ENCODE measurements at places on chromosomes 3 and 15. TPM values are rescaled to one million over a fixed set of nuclear protein-coding genes. Genes with fewer than 3 reads are reported as not detected.

Gene ALDH1L1
- 67.5 TPM for total RNA-seq

Gene TLE3
- 139 TPM for total RNA-seq

Gene ZMYND10
- 335 TPM for total RNA-seq

Gene CRABP1
- total RNA-seq = 2.4 TPM

Gene HIGD2B
- 2.2 TPM for total RNA-seq

GRCh38 chr3:189860296-189860695 lies 229.1 kb downstream of the TP63 start:
- no peak for DNase-seq
- no peaks in the 10 kb centered on the region for H3K36me3 ChIP-seq
- H3K4me1 ChIP-seq = no peaks in the 10 kb centered on the region

DNA sequence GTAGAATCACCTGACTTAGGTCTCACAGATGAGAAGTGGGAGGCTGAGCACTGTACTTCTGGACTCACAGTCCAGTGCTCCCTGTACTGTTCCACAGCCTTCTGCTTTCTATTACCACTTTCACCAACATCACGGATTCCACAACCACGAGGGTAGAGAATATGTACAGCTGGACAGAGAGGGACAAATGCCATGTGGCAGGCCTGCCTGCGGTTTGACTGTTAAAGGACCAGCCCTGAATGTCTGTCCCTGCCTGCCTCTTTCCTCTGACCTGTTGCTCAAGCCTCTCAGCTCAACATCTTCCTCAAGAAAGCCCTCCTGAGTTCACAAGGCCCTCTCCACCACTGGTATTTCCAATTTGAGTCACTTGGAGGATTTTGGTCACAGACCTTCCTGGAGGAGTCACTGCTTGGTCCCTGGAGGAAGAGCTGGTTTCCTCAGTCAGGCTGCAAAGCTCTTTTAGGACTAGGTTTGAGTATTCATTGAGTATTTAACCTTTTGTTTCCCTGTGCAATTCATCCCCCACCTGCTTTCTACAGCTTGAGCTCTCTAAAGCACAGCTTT lies 49.1 kb downstream of the RAB11A start:
- H3K27me3 ChIP-seq = no peaks in the 10 kb centered on the region
- DNase-seq = no peak
- peaks cover 19% of the 10 kb centered on the region for H3K4me1 ChIP-seq
- H3K36me3 ChIP-seq = no peaks in the 10 kb centered on the region

DNA sequence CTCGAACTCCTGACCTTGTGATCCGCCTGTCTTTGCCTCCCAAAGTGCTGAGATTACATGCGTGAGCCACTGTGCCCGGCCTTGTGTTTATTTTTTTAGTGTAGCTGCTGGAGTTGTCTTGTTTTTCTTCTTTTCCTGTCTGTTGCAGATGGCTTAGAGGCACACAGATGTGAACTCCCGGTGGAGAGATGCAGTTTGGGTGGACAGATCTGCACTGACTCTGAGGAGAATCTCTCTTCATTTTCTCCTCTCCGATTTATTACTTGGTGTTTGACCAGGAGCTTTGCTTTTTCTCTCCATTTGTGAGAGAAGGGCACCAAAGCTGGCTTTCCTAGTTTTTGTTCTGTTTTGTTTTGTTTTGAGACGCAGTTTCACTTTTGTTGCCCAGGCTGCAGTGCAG lies 62.7 kb downstream of the USP13 start:
- no peak overlapping the region for H3K27ac ChIP-seq
- no peak overlapping the region for H3K4me3 ChIP-seq
- no peaks in the 10 kb centered on the region for H3K36me3 ChIP-seq
- no peaks in the 10 kb centered on the region for H3K4me1 ChIP-seq

- no peaks in the 10 kb centered on the region for H3K4me1 ChIP-seq
- H3K36me3 ChIP-seq = no peaks in the 10 kb centered on the region
- DNase-seq = no peak
- H3K4me3 ChIP-seq = no peak overlapping the region
- no peak overlapping the region for H3K27ac ChIP-seq
These were observed 24.3 kb downstream of the APBA2 start for GRCh38 chr15:28909958-28910500.

GRCh38 chr3:65439641-65440284 lies 599.0 kb downstream of the MAGI1 start:
- peak; percentile 62 for DNase-seq
- H3K36me3 ChIP-seq = no peaks in the 10 kb centered on the region
- no peaks in the 10 kb centered on the region for H3K4me1 ChIP-seq
- H3K27ac ChIP-seq = no peak overlapping the region
- no peak overlapping the region for H3K4me3 ChIP-seq
- H3K27me3 ChIP-seq = no peaks in the 10 kb centered on the region

GRCh38 chr15:91329914-91330313 lies 229.9 kb downstream of the SV2B start:
- H3K4me1 ChIP-seq = no peaks in the 10 kb centered on the region
- no peak overlapping the region for H3K4me3 ChIP-seq
- H3K36me3 ChIP-seq = no peaks in the 10 kb centered on the region
- H3K27me3 ChIP-seq = no peaks in the 10 kb centered on the region

DNA sequence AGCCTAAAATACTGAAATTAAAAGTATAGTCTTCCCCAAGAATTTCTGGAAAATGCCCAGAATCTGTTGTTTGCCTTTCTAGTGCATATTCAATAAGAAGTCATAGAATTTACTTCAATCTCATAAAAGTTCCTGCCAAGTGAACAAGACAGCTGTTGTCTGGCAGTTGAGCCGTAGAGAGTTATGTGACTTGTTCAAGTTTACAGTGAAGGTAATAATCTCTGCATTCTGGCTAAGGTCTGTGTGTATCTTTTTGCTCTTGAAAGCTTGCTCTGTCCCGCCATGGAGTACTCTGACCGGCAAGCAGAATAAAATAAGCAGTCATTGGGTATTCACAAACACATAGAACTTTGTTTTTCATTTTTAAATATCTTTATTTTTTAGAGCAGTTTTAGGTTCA lies 77.8 kb downstream of the GHSR start:
- DNase-seq = no peak
- no peaks in the 10 kb centered on the region for H3K36me3 ChIP-seq
- H3K27me3 ChIP-seq = no peaks in the 10 kb centered on the region

- H3K4me1 ChIP-seq = no peaks in the 10 kb centered on the region
- H3K27me3 ChIP-seq = no peaks in the 10 kb centered on the region
- H3K36me3 ChIP-seq = no peaks in the 10 kb centered on the region
- no peak overlapping the region for H3K4me3 ChIP-seq
These were observed 96.2 kb upstream of the SEMA6D start for GRCh38 chr15:47620960-47621681.

DNA sequence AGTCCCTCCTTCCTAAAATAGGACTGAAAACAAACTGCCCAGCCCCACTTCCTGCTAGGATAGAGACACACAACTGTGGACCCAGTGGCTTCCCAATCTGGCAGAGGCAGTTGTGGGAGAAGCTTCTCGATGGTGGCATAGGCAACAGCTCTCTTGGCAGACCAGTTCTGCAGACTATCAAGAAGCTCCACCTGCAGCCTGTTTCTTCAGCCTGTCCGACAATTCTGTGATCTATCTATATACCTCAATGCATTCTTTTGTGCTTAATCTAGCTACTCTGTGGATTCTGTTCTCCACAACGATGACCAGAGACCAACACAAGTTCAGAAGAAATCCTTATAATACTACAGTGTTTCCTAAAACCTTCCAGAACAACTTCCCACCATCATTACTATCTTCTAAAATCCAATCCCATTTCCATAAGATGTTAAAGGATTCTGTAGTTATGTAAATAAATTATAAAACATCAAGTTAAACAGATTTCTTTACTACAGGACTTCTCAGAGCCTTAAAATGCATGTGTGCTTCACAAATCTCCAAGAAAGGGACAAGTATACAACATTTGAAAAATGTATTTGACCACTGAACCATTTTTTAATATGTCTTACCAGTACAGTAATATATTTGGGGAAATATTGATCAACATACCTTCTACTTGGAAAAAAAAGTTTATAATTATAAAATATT lies 57.7 kb downstream of the IGF2BP2 start:
- no peaks in the 10 kb centered on the region for H3K36me3 ChIP-seq
- peaks cover 6% of the 10 kb centered on the region for H3K4me1 ChIP-seq
- no peak overlapping the region for H3K27ac ChIP-seq
- H3K4me3 ChIP-seq = no peak overlapping the region
- no peak for DNase-seq

DNA sequence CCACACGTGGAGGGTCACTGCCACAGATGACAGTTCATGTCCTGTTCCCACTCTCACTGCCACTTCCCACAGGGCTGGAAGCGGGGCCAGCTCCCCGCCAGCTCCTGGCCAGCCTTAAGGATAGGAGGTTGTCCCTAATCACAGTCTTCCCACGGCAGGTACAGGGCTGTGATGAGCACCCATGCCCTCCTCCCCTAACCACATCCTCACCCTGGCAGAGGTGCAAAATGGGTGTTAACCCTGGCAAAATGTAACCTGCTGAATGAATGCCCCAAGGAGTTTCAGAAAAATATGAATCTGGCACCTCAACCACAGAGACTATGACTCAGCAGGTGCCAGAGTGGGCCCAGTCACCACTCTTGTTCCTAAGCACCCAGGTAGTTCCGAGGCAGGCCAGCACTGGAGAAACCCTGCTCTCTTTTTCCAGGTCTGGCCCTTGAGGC lies 185.1 kb upstream of the TPM1 start:
- no peaks in the 10 kb centered on the region for H3K27me3 ChIP-seq
- DNase-seq = no peak
- no peaks in the 10 kb centered on the region for H3K4me1 ChIP-seq
- H3K27ac ChIP-seq = no peak overlapping the region
- H3K36me3 ChIP-seq = no peaks in the 10 kb centered on the region

DNA sequence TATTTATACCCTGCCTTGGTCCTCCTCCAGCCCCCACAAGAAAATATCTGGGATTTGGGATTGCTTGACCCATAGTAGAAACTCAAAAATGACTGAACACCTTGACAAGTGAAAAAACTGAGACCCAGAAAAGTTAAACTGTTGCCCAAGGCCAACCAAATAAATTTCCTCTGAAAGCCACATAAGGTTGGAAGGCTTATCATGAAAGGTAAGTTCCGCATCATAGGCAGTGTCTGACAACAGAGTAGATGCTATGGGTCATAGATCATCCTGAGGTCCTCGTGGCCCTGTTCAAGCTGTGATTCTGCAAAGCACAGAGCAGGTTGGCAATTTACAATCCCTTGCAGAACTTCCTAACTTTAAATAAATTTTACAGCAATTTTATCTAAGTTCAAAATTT lies 140.8 kb upstream of the TSC22D2 start:
- no peaks in the 10 kb centered on the region for H3K27me3 ChIP-seq
- H3K4me3 ChIP-seq = no peak overlapping the region
- no peak overlapping the region for H3K27ac ChIP-seq
- no peak for DNase-seq
- H3K36me3 ChIP-seq = no peaks in the 10 kb centered on the region

GRCh38 chr3:168455814-168456213 lies 360.1 kb upstream of the GOLIM4 start:
- no peak overlapping the region for H3K27ac ChIP-seq
- no peak for DNase-seq
- H3K4me1 ChIP-seq = no peaks in the 10 kb centered on the region
- no peaks in the 10 kb centered on the region for H3K27me3 ChIP-seq
- H3K36me3 ChIP-seq = no peaks in the 10 kb centered on the region

GRCh38 chr3:89227634-89228033 lies 120.2 kb downstream of the EPHA3 start:
- no peak overlapping the region for H3K4me3 ChIP-seq
- no peaks in the 10 kb centered on the region for H3K27me3 ChIP-seq
- no peaks in the 10 kb centered on the region for H3K4me1 ChIP-seq
- no peak for DNase-seq
- no peak overlapping the region for H3K27ac ChIP-seq

DNA sequence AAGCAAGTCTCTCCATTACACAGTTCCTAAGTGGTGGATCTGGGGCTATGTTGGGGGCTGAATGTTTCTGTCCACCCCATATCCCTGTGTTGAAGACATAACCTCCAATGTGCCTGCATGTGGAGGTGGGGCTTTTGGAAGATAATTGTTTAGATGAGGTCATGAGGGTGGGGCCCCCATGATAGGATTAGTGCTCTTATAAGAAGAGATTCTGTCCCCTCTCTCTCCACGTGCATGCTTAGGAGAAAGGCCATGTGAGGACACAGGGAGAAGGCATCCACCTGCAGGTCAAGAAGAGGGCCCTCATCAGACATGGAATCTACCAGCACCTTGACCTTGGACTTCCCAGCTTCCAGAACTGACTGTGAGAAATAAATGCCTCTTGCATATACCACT lies 231.0 kb upstream of the CHRNA7 start:
- H3K36me3 ChIP-seq = no peaks in the 10 kb centered on the region
- H3K4me1 ChIP-seq = no peaks in the 10 kb centered on the region
- no peaks in the 10 kb centered on the region for H3K27me3 ChIP-seq
- no peak for DNase-seq

DNA sequence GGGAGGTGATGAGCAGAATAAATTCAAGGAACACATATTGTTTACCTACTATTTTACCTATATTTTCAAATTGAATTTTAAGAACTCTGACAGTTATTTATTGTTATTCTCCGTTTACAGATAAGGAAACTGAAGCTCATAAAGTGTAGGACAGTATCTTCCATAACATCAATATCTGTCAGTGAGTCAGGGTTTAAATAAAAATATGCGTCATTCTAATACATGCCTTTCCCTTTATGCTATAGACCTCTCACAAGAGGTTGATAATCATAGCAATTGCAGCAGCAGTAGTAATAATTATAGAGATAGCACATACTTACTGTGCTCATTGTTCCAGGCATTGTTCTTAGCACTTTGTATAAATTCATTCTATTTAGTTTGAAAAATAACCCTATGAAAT lies 101.1 kb downstream of the EPHA6 start:
- no peak overlapping the region for H3K27ac ChIP-seq
- H3K27me3 ChIP-seq = no peaks in the 10 kb centered on the region
- H3K4me1 ChIP-seq = no peaks in the 10 kb centered on the region

GRCh38 chr15:78841376-78841706 lies 30.1 kb upstream of the ADAMTS7 start:
- H3K27ac ChIP-seq = no peak overlapping the region
- DNase-seq = no peak
- H3K27me3 ChIP-seq = no peaks in the 10 kb centered on the region
- no peak overlapping the region for H3K4me3 ChIP-seq
- no peaks in the 10 kb centered on the region for H3K4me1 ChIP-seq
